Stimulated activated CD4-positive, alpha-beta T cell treated with anti-CD3 and anti-CD28 coated beads, Interleukin-2, amount 100 ng/mL, for 24 hours (primary cell): ENCODE measurements at places on chromosomes 5 and 9.

GRCh38 chr5:42360616-42361314 is 62.5 kb upstream of the GHR start:
- no peak for DNase-seq

GRCh38 chr5:144433893-144434292 is 263.2 kb downstream of the KCTD16 start:
- no peak for DNase-seq

- DNase-seq: no peak
Observed at GRCh38 chr5:147487031-147487750, 22.7 kb downstream of the DPYSL3 start.

DNA sequence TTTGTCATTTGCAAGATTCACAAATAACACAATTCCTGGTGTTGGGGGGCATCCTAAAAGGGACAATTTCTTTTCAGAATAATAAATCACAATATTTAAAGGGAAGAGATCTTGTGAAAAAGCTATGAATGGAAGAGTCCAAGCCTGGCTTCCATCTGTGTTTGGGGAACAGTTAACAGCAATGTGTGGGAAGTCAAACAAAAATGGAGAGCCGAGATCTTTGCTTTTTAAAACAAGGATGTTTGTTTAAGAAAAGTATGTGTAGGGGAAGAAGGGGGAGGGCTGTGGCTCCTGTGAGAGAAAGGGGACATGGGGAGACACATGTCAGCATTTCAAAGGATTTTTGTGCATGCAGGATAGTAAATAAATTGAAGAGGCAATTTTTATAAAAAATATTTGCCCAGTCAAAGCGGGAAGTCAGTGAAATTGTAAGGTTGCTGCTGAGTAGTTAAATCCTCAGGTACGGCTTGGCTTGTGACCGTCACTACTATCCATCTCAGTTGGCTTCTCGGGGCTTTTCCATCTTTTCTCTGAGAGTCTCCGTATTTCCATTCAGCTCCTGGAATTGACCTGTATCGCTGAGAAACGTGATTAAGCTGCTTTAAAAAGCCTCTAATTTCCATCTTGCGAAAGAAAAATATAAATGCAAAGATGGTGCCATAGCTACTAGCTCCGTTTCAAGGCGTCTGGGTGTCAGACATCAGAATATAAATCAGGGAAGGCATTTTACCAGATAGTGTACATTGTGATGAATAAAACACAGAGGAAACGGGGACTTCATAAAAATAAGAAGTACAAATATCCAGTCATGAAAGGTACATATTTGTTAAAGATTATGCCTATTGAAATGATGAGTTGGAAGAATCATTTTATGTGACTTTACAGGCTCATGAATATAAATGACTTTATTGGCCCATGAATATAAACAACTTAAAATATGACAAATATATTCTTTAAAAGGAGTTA is 52.9 kb upstream of the VCAN start:
- no peak for DNase-seq

DNA sequence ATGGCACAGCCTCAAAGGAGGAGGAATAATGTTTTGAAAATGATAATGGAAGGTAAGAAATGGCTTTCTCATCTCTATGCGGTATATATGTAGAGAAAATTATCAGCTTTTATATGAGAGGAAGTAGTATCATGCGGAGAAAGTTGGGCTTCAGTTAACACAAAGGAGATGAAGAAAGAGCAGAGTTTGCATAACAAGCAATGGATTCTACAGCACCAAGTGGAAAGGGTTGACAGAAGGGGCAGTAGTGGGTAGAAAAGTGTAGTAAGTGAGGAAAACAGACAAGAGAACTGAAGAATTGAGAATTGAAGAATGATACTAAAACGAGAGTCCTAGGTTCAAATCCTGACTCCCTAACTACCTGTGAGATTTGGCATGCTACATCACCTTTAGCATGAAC is 51.0 kb downstream of the GNG10 start:
- no peak for DNase-seq

- no peak for DNase-seq
Observed at GRCh38 chr9:136060671-136061371, 34.3 kb downstream of the NACC2 start.

- DNase-seq: no peak
Observed at GRCh38 chr9:115341426-115341825, 223.5 kb upstream of the TNC start.

- DNase-seq: no peak
Observed at GRCh38 chr5:88952344-88952743, 69.4 kb upstream of the MEF2C start.
